ENCODE measurements at places on chromosomes 5 and 9.
A peak's percentile ranks its signal among the peaks of the same experiment; 100 is the strongest.

DNA sequence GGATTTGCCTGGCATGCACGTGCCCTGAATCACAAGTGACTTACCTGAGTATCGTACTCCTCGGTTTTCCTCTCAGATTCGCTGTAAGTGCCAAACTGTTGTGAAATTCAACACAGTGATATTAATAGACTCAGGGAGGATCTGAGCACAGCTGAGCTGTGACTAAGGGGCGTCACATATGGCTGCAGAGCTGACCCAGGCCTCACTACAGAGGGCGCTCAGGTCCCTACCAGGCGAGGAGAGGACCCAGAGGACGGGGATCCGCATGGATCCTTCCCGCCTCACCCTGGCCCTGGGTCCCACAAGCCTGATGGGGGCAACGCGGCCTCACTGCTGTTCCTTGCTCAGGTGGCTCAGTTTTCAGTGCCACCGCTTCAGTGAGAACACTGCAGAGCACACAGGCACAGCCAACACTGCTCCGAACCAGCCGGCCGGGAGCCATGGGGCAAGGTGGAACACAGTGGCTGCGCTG lies 20.1 kb downstream of the CLPTM1L start:
- DNase-seq, result peak; percentile 49

- DNase-seq, result no peak
These were observed 577.7 kb downstream of the EBF1 start for GRCh38 chr5:158521995-158522394.

DNA sequence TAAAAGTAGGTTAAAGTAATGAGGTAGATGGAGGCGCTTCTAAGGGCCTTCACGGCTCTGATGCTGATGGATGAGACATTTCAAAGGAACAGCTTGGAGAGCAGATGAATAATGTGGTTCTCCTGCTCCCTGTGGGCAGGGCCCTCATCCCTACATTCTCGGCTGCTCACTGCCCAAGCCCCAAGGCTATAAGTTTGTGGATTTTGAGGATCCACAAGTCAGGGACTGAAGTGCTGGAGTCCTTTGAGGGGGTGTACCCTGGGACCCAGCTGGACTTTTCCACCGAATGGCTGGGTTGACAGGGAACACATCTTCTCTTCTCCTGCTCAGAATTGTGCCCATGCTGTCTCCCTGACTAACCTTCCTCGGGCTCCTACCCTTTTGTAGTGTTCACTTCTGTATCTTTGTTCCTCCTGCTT lies 21.4 kb upstream of the CXCL14 start:
- DNase-seq, result no peak

DNA sequence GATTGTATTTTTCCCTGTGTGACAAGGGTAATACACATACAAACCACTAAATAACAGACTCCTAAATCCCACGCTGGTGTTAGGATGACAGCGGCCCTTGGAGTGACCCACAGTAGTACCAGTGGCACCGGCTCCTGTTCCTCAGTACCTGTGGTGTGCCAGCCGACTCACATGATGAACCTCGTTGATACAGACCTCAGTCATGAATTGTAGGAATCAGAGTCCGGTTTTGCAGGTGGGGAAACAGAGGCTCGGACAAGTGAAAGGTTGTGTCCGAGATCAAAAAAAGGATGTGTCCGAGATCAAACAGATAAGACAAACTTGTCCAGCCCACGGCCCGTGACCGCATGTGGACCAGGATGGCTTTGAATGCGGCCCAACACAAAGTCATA lies 78.0 kb downstream of the AMBP start:
- no peak for DNase-seq

DNA sequence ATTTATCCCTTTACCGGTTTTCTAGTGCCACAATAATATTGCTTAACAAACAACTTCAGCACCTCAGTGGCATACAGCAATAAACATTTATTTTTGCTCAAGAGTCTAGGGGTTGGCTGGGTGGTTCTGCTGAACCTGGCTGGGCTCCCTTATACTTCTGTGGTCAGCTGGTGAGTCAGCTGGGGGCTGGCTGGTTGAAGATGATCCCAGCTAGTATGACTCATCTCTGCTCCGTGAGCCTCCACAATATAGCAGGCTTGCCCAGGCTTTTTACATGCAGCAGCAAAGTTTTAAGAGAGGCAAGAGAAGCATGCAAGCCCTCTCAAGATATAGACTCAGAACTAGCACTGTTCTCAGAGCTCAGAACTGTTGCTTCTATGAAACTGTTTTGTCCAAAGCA lies 523.5 kb upstream of the CLINT1 start:
- DNase-seq, result peak; percentile 39
